ENCODE measurements at places on chromosomes 2 and 18.

GRCh38 chr2:71313016-71313766, 18.4 kb upstream of the ZNF638 start:
- DNase-seq, result no peak

GRCh38 chr2:223586261-223586660, 15.9 kb downstream of the SCG2 start:
- no peak for DNase-seq

DNA sequence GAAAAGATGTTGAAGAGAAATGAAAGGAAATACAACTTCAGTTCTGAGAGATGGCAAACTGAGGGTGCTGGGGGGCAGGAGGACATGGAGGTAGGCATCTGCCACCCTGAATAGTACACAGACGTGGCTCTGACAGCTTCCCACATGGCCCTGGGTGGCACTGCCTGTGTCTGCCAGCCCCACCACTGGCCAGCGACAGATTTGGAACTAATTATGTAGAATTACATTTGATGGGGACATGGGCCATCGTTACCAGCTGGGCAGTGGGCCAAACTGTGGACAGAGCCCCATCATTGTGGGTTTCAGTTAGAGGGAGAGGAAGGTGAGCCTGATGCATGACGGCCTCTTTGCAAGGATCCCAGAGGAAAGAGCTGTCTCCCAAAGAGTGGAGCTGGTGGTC, 216.0 kb upstream of the HAAO start:
- DNase-seq, result no peak

DNA sequence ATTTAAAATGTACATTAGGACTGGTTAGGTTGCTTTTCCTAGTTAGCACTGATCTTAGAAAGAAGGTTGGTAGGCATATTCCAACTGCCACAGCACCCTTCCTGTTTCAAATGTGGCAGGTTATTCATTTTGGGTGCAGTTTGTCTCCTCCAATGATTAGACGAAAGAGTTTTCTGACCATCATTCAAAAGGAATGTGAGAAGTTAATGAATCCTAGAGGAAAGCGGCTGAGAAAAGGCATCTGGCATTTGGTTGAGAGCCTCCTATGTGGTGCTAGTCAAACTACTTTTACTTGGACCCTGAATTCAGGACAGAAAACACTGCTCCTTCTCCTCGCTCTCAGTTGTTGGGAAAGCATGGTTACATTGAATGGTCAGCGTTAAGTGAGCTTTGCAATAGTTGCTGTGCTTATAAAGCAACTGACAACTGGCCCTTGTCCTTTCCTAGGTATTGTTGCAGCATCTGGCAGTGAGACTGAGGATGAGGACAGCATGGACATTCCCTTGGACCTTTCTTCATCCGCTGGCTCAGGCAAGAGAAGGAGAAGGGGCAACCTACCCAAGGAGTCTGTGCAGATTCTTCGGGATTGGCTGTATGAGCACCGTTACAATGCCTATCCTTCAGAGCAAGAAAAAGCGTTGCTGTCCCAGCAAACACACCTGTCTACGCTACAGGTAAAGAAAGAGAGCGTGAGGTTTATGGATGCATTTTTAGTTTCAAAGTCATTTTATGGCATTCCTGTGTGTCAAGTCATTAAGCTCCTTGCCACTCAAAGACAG, 6.1 kb downstream of the TGIF1 start:
- peak; percentile 59 for DNase-seq

- DNase-seq, result no peak
Observed at GRCh38 chr18:35983147-35983546, 10.7 kb downstream of the RMP24 start.

GRCh38 chr2:2926858-2927175, 450.8 kb downstream of the EIPR1 start:
- no peak for DNase-seq

- no peak for DNase-seq
Observed at GRCh38 chr2:33013684-33014110, 66.9 kb downstream of the LTBP1 start.

GRCh38 chr2:128607911-128608506, 289.3 kb upstream of the HS6ST1 start:
- DNase-seq, result peak; percentile 24

DNA sequence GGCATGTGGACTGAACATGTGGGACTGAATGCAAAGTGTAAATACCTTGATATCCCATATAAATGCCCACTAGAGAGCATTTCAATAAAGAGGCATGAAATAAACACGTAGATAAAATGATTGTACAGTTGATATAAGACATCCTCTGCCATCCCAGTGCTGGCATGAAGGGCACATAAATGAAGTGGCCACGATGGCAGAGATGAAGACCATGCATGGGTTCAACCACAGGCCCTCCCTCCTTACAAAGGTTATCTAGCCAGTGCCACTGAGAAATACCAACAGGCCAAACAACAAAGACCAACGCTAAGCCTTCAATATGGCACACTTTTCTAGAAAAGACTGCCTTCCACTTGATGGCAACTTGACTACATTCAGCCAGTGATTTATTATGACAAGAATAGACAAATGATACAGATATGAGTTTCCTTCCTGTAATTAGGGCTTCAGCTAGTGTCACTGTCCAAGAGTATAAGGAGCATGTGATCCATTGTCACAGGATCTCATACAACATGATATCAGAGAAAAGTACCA, 493.9 kb upstream of the MAP2 start:
- DNase-seq, result no peak

GRCh38 chr18:26438980-26439379, 109.4 kb downstream of the KCTD1 start:
- DNase-seq, result no peak

- DNase-seq, result no peak
Observed at GRCh38 chr2:234865040-234865439, 86.8 kb upstream of the SH3BP4 start.

GRCh38 chr2:55459714-55460274, 40.1 kb upstream of the CCDC88A start:
- no peak for DNase-seq

DNA sequence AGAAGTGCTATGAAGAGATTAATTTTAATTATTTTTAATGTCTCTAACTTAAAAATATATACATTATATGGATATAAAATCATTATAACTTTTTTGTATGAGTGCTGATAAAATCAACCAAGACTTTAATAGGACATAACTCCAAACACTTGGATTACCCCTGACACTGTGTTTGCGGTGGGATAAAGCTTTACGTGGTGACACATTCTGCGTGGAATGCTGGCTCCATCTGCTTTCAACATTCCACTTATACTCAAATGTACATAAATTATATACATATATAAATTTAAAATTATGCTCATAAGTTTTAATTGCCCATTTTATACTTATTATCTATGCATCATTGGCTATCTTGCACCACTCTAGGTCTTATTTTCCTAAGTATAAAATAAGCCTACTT, 30.5 kb downstream of the LINC00305 start:
- no peak for DNase-seq

DNA sequence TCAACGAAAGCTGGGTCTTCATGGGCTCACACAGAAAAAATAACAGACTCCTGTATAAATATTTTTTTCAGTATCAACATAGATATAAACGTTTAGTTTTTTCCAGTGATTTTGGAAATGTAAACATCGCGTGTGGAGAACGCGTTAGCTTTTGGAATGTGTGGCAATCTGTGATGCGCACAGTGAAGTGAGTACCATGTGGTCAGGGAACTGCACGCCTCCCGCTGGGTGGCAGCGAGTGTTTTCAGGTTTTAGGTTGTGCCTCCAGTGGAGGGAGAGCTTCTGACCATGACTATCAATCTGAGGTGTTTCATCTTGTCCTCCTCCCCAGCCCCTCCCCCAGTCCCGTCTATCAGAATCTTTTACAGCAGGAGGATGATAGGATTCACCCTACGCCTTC, 127.8 kb downstream of the ARHGAP28 start:
- DNase-seq, result no peak

GRCh38 chr2:240814946-240815760, 4.9 kb downstream of the KIF1A start:
- DNase-seq, result no peak

GRCh38 chr2:204425821-204426220, 119.5 kb upstream of the PARD3B start:
- no peak for DNase-seq

GRCh38 chr2:196702641-196703040, 63.1 kb downstream of the CCDC150 start:
- DNase-seq, result no peak

DNA sequence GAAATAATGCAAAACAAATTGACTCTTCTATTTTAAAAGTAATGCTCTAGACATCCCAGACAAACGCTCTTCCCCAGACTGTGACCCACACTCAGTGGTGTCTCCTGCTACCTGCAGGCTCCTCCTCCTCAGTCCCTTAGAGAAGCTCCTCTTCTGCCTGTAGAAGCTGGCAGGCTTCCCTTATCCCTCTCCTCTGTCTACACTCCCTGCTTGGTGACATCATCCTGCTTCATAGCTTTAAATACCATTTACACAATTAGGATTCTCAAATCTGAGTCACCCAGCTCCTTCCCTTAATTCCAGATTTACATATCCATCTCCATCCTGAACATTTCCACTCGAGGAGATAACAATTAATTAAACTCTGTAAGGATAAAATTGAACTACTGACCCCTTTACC, 167.9 kb downstream of the FBXO15 start:
- no peak for DNase-seq

DNA sequence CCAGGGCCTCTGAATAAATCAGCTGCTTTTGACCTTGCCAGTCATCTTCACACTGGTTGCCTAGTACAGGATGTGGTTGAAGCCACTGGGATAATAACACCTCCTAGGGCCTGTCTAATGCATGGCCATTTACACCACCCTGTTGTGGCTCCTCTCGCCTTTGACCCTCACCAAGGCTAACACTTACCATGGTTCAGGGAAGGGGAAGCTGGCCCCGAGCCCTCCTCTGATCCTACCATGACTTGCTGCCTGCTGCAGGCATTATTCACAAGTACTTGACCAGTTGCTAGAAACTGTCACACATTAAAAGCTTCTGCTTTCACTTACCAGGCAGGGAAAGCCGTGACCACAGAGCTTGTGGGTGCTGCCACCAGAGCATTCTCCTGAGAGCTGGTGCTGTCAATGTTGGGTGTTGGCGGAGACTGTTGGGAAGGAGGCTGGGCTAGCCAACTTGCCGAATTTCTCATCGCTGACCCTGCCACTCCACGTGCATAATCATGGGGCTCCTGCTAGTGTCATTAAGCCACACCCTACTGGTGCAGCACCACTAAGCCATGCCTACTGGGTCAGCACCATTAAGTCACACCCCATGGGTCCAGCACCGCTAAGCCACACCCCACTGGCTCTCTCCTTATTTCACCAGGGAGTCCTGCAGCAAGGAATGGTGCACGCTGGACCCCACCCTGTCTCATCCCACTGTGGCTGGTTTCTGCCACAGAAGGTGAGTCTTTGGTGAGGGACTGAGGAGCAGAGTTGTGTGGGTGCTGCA, 47.0 kb upstream of the TTC39C start:
- no peak for DNase-seq

DNA sequence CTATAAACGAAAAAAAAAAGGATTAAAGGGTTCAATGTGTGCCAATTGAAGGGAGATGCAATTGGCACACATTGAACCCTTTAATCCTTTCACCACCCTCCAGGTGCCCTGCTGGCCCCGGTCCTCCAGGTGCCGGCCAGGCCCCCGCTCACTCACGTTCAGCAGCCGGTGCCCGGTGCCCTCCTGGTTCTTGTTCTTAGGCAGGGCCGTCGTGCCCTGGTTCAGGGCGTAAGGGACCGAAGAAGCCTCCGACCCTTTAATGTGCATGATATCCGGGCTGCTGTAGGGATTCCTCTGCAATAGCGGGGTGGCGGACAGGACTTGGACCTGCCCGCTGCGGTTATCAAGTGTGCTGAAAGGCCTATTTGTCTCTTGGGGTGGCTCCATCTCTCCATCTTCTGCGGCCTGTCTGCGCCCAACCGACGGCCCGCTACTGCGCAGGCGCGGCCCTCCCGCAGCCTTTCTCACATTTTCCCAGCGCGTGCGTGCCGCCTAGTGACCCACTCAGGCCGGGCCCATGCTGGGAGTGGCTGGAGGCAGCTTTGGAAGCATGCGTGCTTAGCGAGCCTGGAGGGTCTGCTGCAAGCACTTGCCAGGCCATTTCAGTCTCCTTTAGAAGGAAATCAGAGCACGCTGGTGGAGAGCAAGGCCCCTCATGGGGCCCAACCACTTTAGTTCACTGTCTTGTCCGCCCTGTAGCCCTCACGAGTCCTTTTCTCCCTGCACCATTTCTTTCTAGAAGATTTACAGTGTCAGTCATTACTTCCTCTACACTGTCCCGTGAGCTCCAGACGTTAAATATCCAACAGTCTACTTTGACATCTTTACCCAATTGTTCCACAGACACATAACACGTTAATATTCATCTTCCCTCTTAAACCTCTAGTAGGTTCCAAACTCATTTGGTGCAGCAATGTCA, 24.3 kb downstream of the TMEM237 start:
- DNase-seq, result no peak

- no peak for DNase-seq
Observed at GRCh38 chr2:11154016-11154922, 998 bp upstream of the SLC66A3 start.

- no peak for DNase-seq
Observed at GRCh38 chr2:50872543-50872942, 159.4 kb downstream of the NRXN1 start.

GRCh38 chr2:119659601-119660342, 19.2 kb upstream of the TMEM177 start:
- peak; percentile 61 for DNase-seq

DNA sequence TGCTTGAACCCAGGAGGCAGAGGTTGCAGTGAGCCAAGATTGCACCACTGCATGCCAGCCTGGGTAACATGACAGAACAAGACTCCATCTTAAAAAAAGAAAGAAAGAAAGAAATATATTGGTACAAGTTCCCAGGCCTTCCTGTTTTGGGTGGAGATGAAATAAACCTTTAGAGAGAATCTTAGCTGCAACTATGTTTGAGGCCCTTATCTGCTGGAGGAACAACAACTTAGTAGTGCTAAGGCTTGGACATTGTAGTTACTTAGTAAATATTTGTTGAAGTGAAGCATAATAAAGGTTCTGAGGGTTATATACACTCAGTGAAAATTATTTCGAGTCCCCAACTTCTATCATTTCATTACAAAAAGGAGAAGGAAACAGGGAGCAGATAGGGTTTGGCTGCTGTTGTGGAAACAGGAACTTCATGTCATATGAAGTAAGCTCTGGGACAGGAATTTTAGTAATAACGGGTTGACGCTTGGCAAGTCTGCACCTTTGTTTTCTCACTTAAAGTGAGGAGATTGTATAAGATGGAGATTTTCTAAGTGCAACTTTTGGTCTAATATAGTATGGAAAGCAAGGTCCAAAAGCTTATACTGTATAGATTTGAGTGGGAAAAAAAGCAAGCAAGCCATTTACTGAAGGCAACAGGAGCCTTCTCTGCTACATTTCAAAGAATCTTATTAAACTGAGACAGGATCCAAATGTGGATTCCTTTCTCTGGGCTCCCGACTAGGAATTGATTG, 40.0 kb upstream of the AGPS start:
- no peak for DNase-seq

GRCh38 chr2:228615496-228615895, 434.0 kb upstream of the SPHKAP start:
- no peak for DNase-seq

DNA sequence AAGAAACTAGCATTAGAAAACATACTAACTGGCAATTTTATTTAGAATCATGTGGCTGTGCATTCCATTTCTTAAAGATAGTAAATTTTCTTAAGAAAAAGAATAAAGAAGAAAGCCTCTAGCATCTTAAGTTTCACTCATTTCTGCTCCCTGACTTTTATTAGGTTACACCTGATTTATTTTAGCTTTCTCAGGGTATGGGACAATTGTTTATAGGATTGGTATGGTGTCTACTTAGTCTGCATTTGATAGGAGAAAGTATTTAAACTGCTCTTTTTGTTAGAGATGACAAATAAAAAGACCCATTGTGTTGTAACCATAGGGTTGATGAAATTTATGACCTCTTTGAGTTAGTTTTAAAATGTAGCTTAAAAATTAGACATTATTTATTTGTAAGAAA, 115.2 kb downstream of the PTPRM start:
- no peak for DNase-seq

Measured in Caco-2 (cell line).